ENCODE measurements at places on chromosomes 16 and 17.

GRCh38 chr17:53462393-53462811 is 360.3 kb upstream of the KIF2B start:
- no peak for DNase-seq

- no peak for DNase-seq
Observed at GRCh38 chr16:68362262-68362913, 51.6 kb downstream of the PRMT7 start.

GRCh38 chr16:81456523-81457325 is 12.1 kb downstream of the CMIP start:
- DNase-seq: no peak

GRCh38 chr17:16877099-16877498 is 94.8 kb downstream of the TNFRSF13B start:
- no peak for DNase-seq

DNA sequence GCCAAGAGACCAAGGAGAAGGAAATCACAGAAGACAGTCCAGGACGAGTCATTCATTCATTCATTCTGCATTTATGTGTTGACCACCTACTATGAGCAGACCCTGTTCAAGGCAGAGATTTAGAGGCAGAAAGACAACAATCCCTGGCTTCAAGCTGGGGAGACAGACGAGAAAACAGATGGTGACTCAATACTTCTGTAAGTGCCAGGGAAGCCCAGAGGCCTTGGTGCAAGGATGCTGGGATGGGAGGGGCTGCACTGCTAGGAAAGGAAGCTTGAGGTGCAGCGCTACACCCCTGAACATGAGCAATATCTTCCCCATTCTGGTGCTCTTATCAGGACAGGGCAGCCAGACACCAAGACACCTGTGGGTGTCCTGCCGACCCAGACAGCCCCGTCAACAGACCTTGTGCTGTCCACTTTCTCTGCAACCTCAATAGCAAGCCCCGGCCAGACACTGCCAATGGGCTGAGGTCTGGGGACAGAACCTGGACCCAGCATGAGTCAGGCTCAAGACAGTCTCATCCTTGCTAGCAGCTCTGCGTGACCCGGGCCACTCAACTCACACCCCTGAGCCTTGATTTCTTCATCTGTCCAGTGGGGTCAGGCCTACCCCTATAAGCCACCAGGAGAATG is 163.5 kb downstream of the COPRS start:
- no peak for DNase-seq

- no peak for DNase-seq
Observed at GRCh38 chr16:29675811-29676643, 3.0 kb upstream of the QPRT start.

Measured in NCI-H1105 treated with DMSO at 0.1 percent for 48 hours (cell line).